ENCODE measurements at places on chromosomes 11 and 22. TPM values are rescaled to one million over a fixed set of nuclear protein-coding genes. Genes with fewer than 3 reads are reported as not detected.

DNA sequence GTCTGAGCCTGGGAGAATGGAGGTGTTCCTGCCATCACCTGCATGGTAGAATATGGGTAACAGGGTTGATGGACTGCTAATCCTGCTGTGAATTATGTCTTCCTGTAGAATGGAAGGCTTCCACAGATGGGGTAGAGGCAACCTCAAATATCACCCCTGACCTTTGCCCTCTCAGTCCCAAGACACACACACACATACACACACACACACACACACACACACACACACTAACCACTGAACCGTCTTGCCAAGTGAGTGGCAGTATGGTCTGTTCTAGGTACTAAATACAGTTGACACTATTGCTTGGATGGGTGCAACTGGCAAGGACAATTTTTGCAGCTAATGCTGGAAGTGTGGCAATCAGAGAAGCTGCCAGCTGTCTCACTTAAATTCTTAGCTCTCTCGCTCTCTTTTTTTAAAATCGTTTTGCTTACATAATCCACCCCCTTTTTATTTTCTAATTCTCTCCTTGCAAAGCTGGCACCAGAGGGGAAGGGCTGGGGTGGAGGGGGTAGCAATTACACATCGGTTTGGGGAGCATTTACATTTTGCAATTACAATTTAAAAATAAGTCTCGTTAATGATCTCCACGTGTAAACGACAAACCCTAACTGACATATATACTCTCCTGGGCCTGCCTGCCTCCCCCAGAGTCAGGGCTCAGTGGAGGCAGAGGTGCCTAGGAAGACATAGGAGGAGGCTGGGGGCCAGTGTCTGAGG, 162.6 kb downstream of the FEZ1 start:
- no peak for DNase-seq

Gene LRRC55
- polyA plus RNA-seq, result 0.48 TPM

GRCh38 chr22:37344735-37345449, 62.6 kb downstream of the CYTH4 start:
- no peak for DNase-seq

DNA sequence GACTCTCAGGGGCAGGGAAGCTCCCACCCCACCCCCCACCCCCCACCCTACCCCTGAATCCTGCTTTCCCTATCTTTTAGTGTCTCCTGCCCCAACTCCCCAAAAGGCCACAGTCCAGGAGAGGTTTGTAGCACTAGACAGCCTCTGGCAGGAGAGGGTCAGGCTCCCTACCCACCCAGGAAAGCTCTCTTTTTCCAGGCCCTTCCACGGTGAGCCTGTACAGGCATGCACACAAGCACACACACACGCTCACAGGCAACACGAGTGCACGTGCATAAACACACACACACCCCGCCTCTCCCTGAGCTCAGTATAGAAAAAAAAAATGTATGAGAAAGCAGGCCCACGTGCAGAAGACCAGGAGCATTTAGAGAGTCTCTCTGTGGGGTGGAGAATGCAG, 414.0 kb downstream of the MN1 start:
- DNase-seq, result no peak

Gene CCDC85B
- not detected for polyA plus RNA-seq

- DNase-seq, result no peak
Observed at GRCh38 chr11:121706884-121707420, 254.2 kb upstream of the SORL1-AS1 start.

DNA sequence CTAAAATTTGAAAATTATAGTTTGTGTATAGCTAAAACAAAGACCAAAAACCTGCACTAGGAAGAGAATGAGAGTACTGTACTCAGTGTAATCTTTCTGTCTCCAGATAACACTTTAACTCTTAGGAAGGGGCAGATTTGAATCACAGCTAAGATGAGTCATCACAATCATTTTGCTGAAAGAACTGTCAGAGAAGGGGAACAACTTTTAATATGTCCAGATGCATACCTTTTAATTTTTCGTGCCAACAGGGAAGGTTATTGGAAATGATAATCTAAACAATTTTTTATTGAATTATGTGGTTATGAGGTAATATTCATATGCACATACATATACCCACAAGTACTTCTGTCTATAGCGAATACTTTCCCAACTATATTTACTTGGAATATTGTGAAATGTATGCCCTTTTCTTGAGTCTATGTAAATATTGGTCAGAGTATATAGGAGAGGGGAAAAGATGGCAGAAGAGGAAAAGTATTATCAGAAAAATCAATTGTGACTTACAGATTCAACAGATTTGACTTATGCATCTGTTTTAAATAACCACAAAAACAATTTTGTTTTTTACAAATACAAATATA, 51.1 kb upstream of the MUC15 start:
- DNase-seq, result no peak

GRCh38 chr11:115618428-115618827, 114.2 kb upstream of the CADM1 start:
- DNase-seq, result no peak

Gene LRP4
- polyA plus RNA-seq, result 5.4 TPM

- peak; percentile 69 for DNase-seq
Observed at GRCh38 chr11:75474878-75475766, 42.1 kb upstream of the KLHL35 start.

DNA sequence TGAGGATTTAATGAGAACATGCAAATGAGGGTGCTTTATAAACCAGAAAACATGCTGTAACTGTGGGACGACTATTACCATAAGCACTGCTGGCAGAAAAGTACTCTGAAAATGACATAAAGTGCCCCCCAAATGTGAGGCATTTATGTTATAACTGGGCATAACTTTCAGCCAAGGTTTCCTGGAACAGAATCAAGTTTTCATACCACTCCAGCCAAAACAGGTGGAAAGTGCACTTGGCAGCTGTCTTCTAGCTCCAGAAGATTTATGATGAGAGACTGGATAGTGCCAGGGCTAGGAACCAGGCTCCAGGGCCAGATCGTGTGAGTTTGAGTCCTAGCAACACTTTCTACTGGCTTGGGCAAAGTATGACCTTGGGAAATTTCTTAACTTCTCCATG, 339.2 kb downstream of the TENM4 start:
- DNase-seq, result no peak

GRCh38 chr22:27173530-27173929, 516.1 kb downstream of the MIAT start:
- DNase-seq, result no peak

DNA sequence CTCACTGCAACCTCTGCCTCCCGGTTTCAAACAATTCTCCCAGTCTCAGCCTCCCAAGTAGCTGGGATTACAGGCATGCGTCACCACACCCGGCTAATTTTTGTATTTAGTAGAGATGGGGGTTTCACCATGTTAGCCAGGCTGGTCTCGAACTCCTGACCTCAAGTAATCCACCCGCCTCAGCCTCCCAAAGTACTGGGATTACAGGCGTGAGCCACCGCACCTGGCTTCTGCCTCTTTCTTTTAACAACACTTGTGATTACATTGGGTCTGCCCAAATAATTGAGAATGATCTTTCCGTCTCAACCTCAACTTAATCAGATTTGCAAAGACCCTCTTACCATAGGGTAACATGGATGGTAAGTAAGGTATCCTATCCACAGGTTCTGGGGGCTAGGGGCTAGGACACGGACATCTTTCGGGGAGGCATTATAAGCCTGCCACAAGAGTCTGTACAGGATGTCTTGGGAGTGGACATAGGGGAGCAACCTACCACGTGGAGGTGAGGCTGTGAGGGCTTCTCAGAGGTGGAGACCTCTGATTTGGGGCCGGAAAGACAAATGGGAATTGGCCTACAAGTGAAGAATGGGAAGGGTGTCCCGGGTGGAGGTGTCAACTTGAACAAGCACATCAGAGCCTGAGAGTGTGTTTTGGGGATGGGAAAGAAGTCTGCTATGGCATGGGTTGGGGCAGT, 2.7 kb upstream of the CBX6 start:
- DNase-seq, result no peak

Gene PAMR1
- polyA plus RNA-seq, result 1.2 TPM

GRCh38 chr22:30036656-30037055, 43.6 kb upstream of the HORMAD2 start:
- DNase-seq, result no peak

DNA sequence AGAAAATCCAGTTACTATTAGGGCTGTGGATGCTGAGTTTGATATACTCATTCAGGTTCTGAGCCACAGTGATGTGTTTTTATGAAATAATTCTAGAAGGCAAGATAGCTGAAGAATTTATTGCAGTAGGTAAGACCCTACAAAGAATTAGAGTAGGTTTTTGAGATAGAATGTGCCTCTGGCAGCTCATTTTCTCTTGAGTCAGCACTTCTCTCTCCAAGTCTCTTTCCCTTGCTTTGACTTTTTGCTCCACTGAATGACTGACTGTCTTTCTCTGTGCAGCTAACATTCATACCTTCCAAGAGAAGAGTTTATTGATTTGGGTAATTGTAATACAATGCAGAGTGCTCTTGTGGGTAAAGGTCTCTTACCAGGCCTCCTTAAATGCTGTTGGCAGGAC, 48.0 kb upstream of the C11orf87 start:
- DNase-seq, result no peak

DNA sequence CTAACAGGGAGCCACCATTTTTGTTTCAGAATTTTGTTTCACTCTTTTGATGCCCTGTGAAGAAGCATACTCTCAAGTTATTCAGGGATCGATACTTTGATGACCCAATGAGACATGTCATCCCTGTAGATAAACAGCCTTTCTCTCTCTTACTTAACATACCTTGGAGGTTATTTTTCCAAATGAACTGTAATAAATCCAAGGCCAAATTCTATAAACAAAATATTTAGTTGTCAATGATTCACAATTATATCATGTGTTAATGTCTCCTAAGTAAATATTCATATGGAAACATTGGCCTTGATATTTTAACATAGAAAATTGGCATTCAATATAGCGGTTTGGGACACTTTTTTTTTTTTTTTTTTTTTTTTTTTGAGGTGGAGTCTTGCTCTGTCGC, 97.5 kb downstream of the LUZP2 start:
- DNase-seq, result no peak

- DNase-seq, result no peak
Observed at GRCh38 chr11:8652140-8652539, 30.3 kb downstream of the TRIM66 start.

DNA sequence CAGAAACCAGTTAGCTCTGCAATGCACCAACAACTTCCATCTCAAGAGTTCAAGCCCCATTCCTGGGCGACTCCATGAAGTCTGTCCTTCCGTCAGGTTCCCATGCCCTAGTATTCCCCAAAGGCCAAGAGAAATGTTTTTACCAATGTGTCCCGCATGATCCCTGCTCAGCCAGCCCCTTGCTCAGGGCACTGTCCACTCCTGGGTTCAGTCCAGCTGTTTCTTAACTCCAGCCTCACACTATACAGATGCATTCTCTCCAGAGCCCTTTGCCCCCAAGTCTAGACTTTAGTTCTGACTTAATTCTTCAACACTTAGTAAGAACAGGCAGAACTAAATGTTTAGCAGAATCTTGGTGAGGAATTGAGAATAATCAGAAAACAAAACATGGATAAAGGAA, 497.5 kb downstream of the SOX6 start:
- DNase-seq, result no peak

DNA sequence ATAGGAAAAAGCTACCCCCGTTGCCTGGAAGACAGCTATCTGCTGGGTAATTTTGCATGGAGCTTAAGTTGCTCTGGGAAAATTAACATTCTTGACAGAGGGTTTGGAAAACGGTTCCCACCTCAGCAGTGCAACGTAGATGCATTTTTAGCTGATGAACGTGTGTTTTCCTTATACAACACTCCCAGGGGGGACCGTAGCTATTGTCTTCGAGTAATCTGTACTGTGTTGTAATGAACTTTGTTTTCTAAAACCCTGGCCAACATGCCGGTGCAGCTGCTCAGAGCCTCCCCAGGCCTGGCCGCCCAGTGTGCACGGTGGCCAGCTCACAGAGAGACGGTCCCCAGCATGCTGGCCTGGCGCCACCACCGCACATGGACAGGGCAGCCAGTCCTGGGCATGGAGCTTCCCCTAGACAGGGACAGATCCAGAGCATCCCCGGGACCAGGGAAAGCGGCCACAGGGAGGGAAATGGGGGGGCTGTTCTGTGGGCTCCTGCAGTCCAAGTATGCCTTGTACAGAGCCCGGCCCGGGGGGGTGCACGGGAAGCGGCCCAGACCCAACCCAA, 2.2 kb downstream of the TNNT3 start:
- DNase-seq, result no peak

DNA sequence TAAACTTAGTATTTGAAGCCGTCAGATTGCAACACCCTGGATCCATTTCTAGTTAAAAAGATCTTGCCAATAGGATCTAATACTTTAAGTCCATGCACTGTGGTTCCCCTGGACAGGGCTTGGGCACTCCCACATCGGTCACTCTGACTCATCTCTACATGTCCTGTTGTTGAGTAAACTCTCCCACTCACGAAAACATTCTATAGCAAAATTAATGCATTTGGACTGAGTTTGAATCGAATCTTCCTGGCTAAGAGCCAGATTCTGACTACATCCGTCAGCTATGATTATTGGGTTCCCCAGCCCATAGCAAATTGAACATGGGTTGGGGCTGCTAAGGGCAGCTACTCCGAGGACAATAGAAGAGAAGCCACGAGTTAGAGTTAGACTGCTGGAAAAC, 182.1 kb upstream of the SORL1-AS1 start:
- no peak for DNase-seq
